Posterior vena cava (tissue), 2 donors: ENCODE measurements at places on chromosomes 4 and X. TPM values are rescaled to one million over a fixed set of nuclear protein-coding genes. Genes with fewer than 3 reads are reported as not detected.

GRCh38 chr4:139767168-139767567 is 101.5 kb downstream of the MGST2 start:
- no peak for DNase-seq

- no peak for DNase-seq
Measured at GRCh38 chr4:174324236-174324635, 40.5 kb downstream of the CEP44 start.

Gene ZNF630
- total RNA-seq, result 3.4 TPM

Gene FAAH2
- 0.29 TPM for total RNA-seq

GRCh38 chrX:63475200-63475599 is 124.1 kb upstream of the SPIN4 start:
- DNase-seq, result no peak

- no peak for DNase-seq
Measured at GRCh38 chr4:38659346-38659745, 4.7 kb upstream of the KLF3 start.

GRCh38 chr4:81120055-81120454 is 89.5 kb downstream of the BMP3 start:
- DNase-seq, result no peak

- no peak for DNase-seq
Measured at GRCh38 chr4:146674829-146675570, 36.3 kb downstream of the POU4F2 start.

Gene SERTM2
- 3.2 TPM for total RNA-seq

DNA sequence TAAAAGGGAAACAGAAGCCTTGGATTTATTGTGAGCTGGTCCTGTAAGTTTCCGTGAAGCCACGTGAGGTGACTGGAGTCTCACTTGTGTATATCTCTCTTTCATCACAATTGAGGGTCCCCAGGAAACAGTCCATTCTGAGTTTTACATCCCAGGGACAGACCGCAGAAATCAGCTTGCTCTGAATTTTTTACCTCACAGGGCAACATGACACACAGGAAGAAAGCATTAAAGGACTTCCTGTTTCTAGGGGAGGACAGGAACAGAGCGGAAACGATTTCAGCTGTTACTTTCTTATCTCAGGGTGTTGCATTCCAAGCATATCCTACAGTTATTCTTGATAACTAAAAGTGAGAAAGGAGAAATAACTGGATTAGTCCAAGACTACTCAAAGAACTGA is 553.5 kb downstream of the TRAM1L1 start:
- no peak for DNase-seq

Gene SYP
- total RNA-seq, result 1.5 TPM

Gene F11
- total RNA-seq, result 0.74 TPM

DNA sequence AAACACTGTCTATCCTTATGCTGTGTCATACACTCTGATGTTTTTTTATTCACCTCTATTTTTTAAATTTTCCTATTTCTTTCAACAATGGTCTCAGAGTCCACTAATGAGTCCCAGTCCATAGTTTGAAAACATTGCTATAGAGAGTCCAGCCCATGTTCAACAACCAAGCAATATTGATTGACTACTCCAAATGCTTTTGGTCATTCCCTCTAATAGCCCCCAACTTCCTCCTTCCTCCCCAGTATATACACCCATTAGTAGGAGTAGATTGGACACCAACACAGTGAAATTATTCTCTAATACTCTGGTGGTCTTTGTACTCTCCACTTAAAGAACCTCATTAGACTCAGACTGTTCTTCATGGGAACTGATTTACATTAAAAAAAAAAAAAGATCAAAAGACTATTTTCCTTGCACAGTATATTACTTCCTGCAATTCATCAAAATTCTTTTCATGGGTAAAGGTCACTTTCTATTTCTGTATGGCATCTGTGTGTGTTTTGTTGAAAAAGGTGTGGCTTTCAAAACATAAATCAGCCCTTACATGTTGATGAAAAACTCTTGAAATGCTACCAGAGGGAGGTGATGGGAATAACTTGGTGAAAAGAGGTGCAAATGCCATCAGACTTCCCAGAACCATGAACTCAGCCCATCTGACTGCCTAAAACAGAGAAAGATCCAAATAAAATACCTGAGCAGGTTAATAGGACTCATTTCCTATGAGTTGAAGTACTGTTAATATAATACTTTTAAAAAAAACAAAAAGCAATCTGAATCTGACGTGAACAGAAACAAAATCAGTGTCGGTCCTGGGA is 250.3 kb upstream of the KLF3 start:
- no peak for DNase-seq

Gene GPR34
- total RNA-seq, result 16.9 TPM

DNA sequence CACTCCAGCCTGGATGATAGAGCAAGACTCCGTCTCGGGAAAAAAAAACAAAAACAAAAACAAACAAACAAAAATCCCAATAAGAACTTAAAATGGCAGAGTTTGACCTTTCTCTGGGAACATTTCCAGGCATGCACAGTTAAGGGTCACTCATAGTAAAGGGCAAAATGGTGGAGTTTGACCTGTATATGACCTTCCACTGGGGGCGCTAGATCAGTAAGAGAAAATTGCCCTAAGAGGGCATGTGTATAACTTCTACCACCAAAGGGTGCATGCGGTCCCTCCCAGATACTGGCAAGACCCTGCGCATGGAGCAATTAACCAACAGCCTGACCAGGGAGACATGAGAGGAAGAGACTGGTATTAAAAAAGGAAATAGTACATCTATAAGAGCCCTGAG is 177.2 kb downstream of the MOSPD2 start:
- DNase-seq, result no peak

Gene ETDA
- not detected for total RNA-seq

Gene OTC
- 2.9 TPM for total RNA-seq

- DNase-seq, result no peak
Measured at GRCh38 chr4:54543088-54543795, 114.5 kb upstream of the KIT start.

DNA sequence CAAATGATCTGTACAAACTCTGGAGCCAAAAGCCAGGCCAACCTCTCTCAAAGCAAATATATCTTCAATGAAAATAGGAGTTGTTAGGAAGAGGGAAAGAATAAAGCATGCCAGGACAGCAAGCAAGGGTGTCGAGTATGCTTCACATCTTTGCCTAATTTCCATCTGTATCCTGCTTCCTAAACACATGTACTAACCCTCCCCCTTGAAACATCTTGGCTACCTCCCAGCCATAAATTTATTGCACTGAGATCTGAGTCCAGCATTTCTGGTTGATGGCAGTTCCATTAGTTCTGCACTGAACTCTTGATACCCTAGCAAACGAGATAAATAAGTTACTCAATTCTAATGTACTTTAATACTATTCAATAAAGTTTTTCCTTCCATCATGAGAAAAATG is 430.5 kb upstream of the TRAM1L1 start:
- no peak for DNase-seq

Gene BEX4
- total RNA-seq, result 22.9 TPM

DNA sequence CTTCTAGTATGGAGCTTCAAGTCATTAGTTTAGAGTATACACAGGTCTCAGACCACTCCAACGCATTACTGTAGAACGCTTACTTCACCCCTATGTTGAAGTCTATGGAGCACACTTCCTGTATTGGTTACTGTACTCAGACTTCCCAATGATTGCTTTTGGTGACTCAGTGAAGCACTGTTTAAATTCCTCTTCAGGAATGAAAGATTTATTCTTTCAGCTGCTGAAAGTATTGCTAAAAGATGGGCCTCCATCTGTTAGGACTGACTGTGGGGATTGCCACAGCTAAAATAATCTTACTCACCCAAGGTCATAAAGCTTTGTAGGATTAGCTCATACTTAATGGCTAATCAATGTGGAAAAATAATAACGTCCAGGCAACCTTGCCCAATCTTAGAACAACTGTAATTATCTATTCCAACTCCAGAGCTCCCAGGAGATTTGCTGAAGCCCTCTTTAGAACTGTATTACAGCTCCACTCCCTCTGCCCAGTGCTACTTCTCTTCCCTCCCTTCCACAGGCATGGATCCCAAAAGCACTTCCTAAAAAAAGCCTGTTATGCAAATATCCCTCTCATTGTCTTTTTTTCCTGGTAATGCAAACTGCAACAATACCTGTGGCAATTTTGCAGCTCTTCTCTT is 281.9 kb upstream of the HS3ST1 start:
- no peak for DNase-seq

Gene ZNF718
- total RNA-seq, result 5.9 TPM
